D341Med (cell line): ENCODE measurements at places on chromosomes 4 and X.

- DNase-seq: no peak
Observed at GRCh38 chr4:82194329-82194728, 179.5 kb downstream of the HNRNPD start.

- DNase-seq: no peak
Observed at GRCh38 chr4:84800256-84800655, 166.2 kb downstream of the WDFY3 start.

DNA sequence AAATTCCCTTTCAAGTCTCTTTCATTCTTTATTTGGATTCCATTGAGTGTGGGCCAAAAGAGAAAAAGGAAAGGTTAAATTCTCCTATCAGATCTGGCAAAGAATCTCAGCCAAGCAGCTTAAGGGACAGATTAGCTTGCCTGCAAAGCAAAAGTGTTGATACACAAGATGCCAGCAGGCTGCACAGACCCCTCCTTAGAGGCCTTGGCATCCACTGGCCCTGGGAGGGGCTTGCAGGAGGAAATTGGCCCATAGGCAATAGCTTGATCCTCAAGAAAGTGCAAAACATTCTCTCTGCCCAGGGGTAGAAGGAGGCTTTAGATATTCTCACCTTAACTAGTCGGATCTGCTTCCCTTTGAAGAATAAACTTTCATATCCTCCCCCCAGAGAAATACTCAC, 300.4 kb upstream of the CPEB2 start:
- peak; percentile 43 for DNase-seq

GRCh38 chr4:149973181-149973580, 105.1 kb upstream of the DCLK2 start:
- no peak for DNase-seq

DNA sequence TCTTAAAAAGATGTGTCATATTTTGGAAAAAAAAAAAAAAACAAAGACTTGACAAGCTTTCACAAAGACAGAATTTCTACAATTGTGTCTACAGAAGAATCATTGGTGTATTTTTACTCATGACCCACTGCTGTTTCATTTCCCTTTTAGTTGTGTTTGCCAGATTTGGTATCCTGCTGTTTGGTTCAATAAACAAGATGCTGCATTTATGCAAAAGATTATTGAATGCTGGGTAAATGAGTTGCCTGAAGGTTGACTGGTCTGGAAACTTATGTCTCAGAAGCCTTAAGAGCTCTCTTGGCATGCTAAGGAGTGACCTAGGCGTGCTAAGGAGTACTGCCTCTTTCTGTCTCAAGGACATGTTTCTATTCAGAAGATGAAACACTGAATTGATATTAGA, 64.9 kb upstream of the NPY2R start:
- DNase-seq: no peak

GRCh38 chr4:40238700-40239548, 42.1 kb downstream of the RHOH start:
- no peak for DNase-seq

- no peak for DNase-seq
Observed at GRCh38 chr4:156537286-156537685, 434.3 kb downstream of the PDGFC start.

GRCh38 chrX:7115557-7115956, 32.0 kb upstream of the STS start:
- DNase-seq: no peak

GRCh38 chrX:64265265-64265664, 34.9 kb upstream of the ASB12 start:
- DNase-seq: no peak

DNA sequence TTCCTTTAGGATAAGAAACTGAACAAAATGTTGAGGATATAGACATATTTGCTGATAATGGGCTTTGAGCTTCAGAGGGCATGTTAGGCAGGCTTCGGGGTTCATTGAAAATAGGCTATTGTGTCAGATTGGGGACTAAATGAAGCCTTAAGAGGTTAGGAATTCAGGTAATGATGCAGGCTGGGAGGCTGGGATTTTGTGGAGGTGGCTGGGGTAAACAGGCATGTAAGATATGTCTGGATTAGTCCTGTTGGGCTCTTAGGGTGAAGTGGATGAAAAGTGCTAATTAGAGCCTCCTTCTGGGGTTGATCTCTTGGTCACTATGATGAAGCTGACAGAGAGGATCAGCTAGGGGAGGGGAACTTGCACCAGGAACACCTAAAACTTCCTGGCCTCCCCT, 80.2 kb upstream of the ESX1 start:
- DNase-seq: no peak

DNA sequence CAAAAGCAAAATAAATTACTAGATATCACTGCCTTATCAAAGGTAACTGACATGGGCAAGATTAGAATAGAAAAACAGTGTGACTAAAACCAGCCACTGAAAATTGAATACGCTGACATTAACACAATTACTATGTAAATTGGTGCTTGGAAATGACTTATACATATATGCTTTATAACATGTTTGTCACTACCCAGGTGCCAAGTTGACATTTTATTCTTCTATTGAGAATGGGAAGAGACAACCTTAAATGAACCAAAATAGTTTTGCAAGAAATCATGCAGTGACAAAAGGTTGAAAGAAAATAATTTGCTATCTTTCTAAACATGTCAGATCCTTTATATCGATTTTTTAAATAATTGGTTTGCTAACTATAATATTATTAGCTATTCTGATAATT, 510.1 kb downstream of the GALNTL6 start:
- no peak for DNase-seq

DNA sequence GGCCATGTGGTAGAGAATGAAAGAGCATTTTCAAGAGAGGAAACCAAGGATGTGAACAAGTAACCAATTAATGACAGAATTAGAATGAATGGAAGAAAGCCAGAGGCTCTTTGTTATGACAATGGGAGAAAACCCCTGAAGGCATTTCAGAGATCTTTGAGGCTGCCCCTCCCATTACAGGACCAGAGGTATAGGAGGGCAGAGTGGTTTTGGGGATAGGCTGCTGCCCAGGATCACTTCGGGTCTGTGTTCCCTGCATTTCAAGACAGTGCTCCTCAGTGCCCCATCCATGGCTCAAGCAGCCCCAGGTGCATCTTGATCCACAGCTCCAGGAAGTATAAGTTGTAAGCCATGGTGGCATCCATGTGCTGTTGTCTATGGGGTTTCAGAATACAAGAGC, 124.0 kb upstream of the HPF1 start:
- DNase-seq: no peak

GRCh38 chrX:108341947-108342346, 96.3 kb downstream of the COL4A6 start:
- DNase-seq: no peak

DNA sequence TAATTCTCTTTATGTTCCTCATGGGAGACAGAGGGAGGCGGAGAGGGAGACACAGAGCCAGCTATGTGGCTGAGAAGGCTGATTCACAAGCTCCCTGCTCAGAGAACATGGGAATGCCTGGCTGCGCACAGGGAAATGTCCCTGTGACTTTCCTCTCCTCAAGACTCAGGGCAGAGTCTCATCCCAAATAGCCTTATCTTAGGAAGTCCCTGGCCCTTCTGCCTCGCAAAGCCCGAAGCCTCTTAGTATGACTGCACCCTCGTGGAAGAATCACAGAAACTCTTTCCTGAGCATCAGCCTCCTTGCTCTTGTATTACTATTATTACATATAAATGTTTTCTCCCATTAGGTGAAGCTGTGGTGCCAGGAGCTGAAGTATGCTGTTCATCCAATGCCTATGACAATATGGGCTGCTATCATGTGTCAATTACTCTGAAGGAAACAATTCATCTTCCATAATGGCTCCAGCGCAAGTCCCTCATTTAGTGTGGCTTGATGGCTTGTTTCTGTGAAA, 230.5 kb downstream of the MGST2 start:
- no peak for DNase-seq

DNA sequence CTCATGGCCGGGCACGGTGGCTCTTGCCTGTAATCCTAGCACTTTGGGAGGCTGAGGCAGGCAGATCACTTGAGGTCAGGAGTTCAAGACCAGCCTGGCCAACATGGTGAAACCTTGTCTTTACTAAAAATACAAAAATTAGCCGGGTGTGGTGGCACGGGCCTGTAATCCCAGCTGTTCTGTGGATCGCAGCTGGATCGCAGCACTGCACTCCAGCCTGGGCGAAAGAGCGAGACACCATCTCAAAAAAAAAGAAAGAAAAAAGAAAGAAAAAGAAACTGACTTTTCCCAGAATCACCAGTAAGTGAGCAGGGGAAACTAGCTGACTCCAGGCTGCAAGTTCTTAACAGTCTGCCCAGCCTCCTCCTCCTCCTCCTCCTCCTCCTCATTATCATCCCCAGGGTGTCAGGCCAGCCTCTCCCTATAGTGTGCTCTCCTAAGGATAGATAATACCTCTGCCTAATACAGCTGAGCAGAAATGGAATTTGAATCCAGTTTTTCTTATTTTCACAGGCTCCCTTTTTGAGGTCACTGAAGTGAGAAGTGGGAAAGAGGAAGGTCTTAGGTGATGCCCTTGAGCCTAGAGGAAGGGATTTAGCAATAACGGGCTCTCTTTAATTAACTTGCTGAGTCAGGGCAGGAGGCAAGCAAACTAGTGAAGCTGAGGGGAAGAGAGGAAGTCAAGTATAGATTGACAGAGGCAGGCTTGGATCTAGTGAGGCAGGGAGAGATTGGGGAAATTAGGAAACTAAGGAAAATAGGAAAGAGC, 11.8 kb upstream of the ELF2 start:
- no peak for DNase-seq

DNA sequence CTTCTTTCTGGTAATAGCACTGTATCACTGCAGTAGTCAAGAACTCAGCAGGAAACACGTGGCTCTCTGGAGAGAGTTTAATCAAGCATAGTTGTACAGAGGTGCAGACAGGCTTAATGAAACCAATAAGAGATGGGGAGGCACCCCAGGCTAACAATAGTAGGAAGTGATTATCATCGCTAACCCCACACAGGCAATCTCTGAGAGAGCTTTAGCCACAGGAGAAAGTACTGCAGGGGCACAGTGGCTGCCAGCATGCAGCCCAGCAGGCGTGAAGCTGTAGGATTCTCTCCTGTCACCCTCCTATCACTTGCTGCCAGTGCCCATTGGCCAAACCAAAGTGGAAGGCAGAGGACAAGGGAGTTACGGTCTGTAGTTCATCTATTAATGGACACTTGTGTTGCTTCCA, 450.0 kb upstream of the RASGEF1B start:
- DNase-seq: no peak

DNA sequence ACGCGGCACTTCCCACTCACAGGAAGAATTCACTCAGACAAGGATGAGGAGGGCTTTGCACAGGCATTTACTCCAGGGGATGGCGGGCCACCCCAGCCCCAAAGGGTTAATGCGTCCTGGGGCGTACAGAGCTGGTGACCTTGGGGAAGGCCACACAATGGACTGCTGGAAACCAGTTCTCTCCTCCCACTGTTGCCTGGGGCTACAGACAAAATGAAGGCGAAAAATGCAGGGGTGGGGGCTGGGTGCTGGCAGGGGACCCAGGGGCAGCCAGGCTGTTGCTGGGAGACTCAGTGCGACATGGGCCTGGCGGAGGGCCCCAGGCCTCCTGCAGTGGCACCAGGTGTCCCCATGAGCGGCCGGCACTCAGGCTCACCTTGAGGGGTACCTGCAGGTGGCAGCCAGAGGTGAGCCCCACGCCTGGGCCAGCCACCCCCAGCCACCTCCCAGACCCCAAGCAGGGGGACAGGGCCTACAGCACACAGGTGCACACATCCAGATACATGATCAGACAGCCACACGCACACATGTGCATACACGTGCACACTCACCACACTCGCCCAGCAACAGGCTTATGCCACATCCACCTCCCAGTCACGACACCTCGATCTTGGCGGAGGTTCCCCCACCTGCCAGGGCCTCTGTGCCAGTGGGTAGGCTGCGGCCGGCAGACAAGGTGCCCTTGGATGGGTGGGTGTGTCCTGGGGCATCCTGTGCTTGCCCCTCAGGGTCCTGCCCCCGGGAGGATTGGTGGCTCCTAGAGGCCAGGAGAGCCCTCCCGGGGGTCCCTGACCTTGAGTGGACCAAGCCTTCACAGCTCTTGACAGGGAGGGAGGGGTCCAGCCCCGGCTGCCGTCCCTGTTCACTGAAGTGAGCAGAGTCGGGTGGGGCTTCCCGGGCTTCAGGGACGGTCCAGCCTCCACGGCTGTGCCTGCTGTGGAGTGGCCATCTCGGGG, 13.1 kb downstream of the NAT8L start:
- DNase-seq: peak; percentile 45

- DNase-seq: no peak
Observed at GRCh38 chr4:8688908-8689445, 96.4 kb downstream of the CPZ start.

DNA sequence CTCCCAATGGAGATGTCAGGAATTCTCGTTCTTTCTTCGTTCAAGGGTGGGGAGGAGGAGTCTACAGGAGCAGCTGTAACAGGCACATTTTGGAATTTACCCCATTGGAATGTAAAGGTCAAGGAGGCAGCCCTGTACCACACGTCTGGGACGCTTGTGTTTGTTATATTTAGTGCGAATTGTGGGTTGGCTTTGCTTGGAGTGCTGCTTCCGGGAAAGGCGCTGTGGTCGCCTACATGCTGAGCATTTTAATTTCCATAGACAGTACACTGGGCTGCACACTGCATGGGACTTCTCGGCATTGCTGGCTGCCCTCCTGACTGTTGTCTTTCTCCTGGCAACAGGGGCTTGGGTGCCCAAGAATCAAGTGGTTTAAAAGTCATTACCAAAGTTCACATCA, 12.8 kb downstream of the GYG2 start:
- no peak for DNase-seq

GRCh38 chr4:24736066-24736465, 59.3 kb upstream of the SOD3 start:
- DNase-seq: no peak

GRCh38 chr4:653831-654502, 20.1 kb downstream of the ATP5ME start:
- no peak for DNase-seq

- no peak for DNase-seq
Observed at GRCh38 chr4:29852537-29852936, 867.6 kb upstream of the PCDH7 start.

GRCh38 chrX:95055991-95056390, 1382.0 kb downstream of the FAM133A start:
- DNase-seq: no peak

DNA sequence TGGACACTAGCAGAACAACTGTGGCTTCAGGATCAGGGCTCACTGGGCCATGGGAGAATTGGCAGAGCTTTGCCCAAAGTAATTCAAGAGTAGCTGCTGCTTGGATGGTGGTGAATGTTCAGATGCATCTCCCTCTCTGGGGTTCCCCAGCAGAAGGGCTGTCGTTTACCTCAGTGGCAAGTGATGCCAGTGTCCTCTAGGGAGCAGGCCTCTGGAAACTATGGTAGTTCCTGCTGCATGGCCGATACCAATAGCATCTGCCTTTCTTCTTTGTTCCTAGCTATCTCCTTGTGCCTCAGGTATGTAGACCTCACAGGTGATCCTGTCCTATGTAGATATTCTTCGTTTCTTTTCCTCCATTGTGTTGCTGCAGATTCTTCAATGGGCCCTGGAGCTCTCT, 26.4 kb downstream of the HMGB2 start:
- no peak for DNase-seq

DNA sequence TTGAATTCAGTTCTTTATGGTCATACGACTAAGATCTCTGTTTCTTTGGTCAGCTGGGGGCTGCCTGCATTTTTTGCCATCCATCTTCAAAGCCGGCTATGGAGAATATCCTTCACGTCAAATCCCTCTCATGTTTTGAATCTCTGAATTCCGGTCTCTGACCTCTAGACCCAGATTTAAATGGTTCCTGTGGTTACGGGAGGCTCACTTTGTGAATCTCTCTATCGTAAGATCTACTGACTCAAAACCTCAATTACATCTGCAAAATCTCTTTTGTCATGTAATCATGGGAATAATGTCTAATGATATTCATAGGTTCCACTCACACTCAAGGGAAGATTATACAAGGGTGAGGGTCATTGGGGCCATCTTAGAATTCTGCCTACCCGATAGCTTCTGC, 5.7 kb upstream of the MPC1L start:
- no peak for DNase-seq
